ENCODE measurements at places on chromosomes 5 and 9.

DNA sequence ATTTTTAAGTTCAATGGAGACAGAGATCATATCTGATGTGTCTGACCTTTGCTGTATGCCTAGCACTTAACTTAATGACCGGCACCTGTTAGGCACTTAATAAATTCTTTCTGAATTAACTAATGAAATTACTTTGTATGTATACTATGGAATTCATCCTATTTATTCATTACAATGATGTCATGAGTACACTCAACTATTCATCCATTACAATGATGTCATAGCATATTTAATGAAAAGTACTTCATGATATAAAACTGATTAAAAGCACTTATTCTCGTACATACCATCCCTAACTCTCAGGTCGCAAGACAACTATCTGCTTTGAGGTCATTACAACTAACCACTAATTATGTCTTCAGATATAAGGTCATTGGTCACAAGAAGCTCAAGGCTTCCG, 1131.6 kb downstream of the DTWD2 start:
- no peak for DNase-seq

DNA sequence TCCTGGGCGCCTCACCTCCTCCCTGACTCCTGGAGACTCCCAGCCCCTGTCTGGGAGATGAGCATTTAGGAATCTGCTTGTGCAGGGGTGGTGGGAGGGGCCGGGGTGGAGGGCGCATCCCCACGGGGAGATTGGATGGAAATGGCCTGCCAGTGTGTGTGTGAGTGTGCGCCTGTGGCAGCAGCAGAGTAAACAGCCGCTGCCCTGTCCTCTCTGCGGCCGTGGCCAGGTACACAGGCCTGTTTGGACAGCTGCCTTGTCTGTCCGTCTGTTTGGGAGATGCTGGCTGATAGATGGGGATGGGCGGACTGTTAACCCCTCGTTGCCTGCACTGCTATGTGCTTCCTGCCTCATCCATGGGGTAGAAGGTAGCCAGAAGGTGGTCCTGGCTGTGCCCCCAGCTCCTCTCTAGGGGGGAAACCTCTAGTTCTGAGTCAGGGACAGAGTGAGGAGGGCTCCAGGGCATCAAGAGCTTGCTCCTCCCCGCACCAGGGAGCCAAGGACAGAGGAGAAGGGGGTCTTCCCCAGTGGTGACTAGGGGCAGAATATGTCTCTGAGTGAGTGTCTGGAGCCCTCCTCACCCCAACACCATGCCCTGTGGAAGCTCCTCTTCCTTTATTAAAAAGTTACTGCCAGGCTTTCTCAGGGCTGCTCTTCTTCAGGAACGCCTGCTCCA, 60.1 kb downstream of the LMX1B start:
- DNase-seq, result no peak

DNA sequence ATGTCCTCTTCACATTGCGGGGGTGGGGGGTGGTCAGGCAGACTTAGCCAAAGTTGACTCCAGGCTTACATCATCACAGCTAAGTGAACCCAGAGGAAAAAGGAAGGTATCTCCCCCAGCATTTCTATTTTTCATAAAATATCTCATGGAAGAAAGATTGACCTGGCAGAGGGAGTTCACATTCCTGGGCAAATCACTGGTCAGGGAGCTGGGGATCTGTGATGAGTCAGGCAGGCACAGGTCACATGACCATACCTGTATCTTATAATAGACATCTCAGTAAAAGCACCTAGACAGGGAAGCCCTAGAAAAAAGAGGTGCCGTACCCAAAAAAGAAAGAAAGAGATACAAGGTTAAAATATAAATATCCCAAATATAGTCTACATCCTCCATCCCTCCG, 57.3 kb upstream of the WWC1 start:
- DNase-seq, result no peak

GRCh38 chr5:33975852-33976251, 8.6 kb downstream of the SLC45A2 start:
- DNase-seq, result no peak

- DNase-seq, result no peak
Measured at GRCh38 chr9:32359452-32359851, 25.0 kb upstream of the ACO1 start.

DNA sequence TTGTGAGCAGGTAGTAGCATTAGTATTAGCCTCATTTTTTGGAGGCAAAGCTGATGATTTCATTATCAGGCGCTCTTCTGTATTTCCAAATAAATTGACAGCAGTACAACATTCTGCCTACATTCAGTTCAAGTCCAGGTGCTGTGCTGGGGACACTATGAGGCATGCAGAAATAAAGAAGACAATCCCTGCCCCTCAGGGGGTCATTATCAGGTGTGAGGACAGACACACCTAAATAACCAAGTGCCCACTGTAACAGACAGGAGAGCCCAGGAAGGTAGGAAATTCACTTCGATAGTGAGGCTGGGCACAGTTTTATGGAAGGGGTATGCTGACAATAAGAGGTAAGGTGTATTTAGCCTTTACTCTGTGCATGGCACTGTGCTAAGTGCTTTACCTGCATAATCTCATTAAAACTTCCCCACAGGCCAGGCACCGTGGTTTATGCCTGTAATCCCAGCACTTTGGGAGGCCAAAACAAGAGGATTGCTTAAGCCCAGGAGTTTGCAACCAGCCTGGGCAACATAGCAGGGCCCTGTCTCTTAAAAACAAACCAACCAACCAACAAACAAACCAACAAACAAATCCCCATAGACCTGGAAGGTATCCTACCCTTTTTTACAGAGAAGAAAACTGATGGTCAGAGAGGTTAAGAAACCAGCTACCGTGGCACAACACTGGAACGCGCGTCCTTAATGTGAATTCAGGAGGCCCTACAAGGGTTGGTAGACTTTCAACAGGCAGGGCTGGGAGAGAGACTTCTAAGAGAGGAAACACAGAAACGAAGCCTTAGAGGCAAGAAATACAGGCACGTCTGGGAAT, 17.5 kb upstream of the GPX3 start:
- no peak for DNase-seq

DNA sequence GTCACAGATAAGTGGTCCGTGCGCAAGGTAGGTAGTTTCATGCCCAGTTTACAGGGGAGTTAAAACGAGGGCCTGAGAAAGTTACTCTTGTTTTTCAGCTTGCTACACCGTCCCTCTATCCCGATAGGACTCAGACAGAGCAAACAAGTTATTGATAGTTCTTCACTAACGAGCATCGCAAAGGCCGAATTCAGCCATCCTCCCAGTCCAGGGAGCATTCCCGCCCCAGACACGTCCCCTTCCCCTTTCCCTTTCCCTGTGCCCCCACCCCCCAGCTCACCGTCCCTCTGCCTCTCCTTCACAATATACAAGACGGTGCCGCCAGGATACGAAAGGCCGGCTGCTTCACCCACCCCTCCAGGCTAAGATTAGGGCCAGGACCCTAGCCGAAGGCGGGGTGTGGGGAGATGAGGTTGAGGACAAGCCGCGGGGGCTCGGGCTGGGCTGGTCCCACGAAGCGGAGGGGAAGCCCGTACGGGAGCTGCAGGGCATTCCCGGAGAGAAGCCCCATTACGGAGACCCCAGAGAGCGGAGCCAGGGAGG, 599 bp downstream of the KIAA1191 start:
- DNase-seq, result no peak

DNA sequence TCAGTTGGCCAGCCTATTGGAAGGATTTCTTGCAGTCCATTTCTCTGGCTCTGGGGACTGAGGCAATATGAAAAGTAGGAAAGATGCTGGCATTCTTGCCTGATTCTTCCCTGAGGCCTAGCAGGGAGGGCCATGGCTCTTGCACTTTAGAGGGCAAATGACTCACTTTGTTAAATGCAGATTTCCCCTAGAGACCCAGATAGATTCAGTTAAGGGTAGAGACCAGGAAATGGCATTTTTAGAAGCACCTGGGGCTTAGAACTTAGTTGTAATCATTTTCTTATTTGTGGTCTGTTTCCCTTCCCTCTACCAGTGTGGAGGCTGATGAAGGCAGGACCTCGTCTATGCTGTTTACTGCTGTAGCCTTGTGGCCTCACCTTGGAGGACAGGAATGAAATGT, 112.8 kb upstream of the NR3C1 start:
- DNase-seq, result no peak

DNA sequence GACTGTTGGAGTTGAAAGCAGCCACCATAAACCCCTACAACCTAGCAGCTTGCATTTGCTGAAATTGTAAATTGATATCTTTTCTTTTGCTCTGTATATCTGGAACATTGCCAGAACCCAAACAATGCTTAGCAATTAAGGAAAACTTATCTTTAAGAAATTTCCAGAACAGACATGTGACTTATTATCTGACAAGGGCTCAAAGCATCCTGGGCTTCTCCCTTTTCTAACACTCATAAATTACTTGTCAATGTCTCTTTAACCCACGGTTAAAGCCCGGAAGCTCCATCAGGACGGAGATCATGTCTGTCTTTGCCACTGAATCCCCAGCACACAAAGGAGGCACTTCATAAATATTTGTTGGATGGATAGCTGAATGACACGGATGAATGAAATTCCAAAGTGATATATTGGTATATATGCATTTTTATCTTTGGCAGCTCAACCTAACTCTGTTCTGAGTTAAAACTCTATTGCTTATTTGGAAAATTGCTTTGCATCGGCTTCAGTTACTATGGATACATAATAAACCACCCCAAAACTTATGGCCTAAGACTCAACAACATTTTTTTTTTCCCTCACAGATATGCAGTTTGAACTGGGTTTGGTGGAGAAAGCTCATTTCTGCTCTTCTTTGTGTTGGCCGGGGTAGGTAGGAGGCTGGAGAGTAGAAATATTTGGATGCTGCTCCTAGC, 103.1 kb upstream of the CLINT1 start:
- no peak for DNase-seq

DNA sequence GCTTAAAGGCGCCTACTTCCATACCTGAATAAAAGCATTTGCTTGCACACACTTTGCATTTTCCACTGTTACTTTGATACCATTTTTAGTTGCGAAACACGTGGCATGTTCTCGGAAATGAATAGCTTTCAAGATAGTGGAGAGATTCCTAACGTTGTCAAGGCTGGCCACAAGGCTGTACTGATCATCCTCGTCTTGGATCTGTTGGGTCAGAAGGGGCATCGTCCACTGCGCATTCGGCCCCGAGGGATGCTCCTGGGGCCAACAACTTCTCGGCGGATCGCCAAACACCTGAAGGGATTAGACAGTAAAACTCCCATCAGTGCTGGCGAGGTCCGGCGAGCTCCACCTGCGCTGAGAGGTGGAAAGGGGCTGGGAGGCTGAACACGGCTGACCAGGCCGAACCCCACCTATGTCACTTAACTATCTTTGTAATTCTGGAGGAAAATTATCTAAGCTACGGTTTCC, 599 bp downstream of the RAD1 start:
- no peak for DNase-seq

GRCh38 chr9:128163523-128164306, 3.6 kb downstream of the BBLN start:
- no peak for DNase-seq

DNA sequence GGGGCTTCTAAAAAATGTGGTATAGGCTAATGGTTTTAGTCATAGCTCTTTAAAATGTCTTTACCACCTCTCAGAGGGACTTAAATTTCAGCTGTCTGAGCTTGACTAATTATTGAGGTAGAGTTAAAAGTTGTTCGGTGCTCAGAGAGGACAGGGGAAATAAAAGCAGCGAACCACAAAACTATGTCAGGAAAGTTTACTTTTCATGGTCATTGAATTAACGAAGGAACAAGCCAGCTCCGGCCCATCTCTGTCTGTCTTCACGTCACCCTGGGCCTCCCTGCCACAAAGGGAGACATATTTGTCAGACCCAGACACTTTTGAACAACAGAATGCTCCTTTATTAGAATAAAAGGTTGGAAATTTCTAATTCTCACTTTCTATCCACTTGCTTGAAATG, 98.8 kb upstream of the EFNA5 start:
- no peak for DNase-seq

GRCh38 chr5:69224520-69224919, 10.2 kb upstream of the CDK7 start:
- DNase-seq, result no peak

- no peak for DNase-seq
Measured at GRCh38 chr9:130663977-130664250, 480 bp upstream of the PRDM12 start.

DNA sequence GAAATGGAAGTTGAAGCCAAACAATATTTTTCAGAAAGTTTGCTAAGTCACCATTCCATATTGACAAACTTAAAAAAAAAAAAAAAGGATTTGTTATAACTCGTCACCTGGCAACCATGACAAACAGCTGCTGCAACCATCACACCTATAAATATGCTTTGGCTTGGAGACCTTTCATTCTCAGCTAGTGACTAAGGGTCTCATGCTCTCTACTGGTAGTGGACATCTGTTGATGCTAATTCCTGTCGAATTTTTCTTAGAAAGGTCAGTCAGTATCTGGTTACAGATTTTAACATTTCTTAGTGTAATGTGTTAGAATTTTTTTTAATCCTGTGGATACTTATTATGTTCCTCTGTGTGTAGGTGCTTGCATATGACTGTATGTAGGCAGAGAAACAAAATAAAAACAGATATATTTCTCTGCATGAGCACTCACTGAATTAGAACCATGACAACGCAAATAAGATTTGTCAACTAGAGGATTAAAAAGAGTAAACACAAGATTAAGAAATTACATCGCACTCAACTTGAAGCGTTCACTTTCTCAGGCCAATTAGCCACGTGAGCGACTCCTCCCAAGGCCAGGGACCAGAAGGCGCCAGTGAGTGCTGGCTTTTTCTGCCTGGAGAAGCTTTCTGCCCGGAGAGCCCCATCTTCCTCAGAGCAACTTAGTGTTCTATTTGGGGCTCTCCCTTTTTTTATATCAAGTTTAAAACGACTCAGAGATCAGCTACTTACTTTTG, 27.0 kb upstream of the ZNF622 start:
- no peak for DNase-seq

- DNase-seq, result peak; percentile 4
Measured at GRCh38 chr5:149731617-149732323, 1.7 kb downstream of the PPARGC1B start.

GRCh38 chr5:173623296-173623771, 6.9 kb upstream of the BOD1 start:
- DNase-seq, result no peak

- DNase-seq, result no peak
Measured at GRCh38 chr5:6398570-6399230, 20.4 kb upstream of the MED10 start.

- DNase-seq, result no peak
Measured at GRCh38 chr9:136329211-136329627, 1.9 kb downstream of the GPSM1 start.

DNA sequence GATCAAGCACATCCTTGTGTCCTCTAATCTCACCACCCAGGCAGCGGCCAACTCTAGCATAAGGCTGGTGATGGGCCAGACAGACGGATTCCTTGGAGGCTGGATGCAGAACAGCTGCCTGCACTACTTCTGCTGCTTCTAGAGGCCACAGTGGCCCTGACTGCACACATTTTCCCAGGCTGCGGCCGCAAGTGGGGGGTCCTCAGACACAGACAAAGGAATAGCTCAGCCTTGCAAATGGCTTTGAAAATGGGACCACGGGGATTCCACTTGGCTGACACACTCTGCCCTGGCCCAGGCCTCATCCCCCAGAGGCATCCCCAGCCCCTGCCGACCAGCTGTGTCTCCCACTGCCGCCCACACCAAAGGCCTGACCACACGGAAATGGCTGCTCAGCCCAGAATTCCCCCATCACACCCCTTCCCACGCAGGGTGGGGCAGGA, 540.8 kb downstream of the BNC2 start:
- DNase-seq, result no peak

- no peak for DNase-seq
Measured at GRCh38 chr5:55934115-55934613, 60.6 kb downstream of the IL6ST start.

- DNase-seq, result no peak
Measured at GRCh38 chr9:112443636-112444035, 43.0 kb upstream of the KIAA1958 start.

Data from fibroblast of skin of left quadriceps (primary cell).